Suppressor macrophage treated with lipopolysaccharide for 4 hours (primary cell): ENCODE measurements at places on chromosomes 7 and 10.
A peak's percentile ranks its signal among the peaks of the same experiment; 100 is the strongest.

GRCh38 chr10:22252801-22253579, 35.2 kb upstream of the EBLN1 start:
- DNase-seq = peak; percentile 45

DNA sequence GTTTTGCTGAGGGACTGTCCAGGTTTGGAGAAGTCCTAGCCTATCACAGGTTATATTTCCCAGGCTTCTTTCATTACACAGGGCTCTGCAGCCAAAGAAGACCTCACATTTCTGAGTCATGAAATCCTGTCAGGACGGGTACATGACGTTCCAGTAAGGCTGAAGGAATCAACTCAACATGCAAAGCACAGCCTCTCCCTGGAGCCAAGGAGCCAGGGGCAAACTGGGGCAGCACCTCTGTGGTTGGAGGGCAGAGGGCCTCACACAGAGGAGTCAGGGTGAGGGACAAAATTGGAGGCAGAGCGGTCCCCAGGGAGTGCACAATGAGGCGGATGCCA, 116.3 kb upstream of the GDF10 start:
- no peak for DNase-seq

- DNase-seq = no peak
Measured at GRCh38 chr10:131621784-131622624, 278.8 kb upstream of the PPP2R2D start.

- DNase-seq = no peak
Measured at GRCh38 chr7:91880016-91880412, 488 bp downstream of the MTERF1 start.

- DNase-seq = no peak
Measured at GRCh38 chr10:2541176-2541575, 526.2 kb upstream of the PFKP start.

DNA sequence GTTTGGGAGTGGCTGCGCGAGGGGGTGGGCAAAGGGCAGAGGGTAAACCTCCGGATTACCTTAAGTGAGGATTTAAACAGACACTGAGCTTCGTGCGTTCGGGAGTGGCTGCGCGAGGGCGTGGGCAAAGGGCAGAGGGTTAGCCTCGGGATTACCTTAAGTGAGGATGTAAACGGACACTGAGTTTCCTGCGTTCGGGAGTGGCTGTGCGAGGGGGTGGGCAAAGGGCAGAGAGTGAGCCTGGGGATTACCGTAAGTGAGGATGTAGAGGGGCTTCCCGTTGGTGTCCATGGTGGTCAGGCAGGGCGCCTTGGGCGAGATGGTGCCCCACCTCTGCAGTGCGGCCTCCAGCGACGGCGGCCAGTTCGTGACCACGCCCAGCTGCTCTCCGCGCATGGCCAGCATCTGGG, 275.8 kb downstream of the DIP2C start:
- DNase-seq = no peak

DNA sequence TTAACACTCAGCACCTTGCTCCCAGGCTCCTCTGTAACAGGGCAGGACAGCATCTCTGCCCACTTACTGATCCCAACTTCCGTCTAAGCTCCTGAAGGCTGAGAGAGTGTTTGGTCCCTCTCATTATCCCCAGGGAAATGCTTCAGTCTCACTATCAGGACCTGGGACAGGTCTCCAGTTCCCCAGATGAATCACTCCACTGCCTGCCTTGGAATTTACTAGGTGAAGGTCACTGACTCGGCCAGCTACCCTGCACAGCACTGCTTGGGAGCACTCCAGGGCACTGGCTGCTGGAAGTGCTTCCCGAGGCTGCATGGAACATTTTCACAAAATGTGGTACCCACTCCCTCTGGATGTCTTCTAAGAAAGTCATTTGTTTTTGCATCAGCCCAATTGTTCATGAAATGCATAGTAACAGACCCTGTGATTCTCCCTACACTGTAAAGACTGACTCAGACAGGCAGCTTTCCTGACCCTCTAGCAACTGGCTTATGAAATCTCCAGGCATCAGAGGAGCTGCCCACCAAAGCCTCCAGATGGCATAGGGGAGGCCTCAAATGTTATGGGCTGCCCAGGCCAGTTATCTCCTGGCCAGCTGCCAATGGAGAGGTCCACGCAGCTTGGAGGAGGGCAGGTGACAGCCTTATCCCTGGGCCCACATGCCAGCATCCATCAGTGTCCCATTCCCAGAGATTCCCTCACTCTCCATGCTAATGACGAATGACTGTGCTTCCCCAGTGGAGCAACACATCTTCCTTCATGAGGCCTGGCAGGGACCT, 89.1 kb downstream of the GFRA1 start:
- no peak for DNase-seq

DNA sequence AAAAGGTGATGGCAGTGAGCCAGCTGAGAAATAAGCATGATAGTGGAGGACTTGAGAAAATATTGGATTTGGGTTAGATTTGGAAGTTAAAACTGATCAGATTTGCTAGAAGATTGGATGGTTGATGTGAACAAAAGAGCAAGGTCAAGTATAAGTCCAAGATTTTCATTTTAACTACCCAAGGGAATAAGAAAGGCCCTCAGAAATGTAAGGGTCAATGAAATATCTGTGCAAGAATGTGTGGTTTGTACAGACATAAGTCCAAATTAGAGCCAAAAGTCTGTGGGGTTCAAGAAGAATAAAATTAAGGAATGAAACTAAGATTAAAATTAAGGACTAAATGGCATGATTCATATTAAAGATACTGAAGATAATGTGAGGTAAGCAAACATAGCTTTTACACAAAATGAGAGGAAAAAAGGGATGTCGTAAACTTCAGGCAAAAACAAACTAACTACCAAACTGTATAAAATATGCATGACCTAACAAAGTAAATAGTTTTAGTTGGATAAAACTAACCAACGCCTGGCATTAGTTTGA, 78.4 kb upstream of the CACNA2D1 start:
- no peak for DNase-seq

- peak; percentile 76 for DNase-seq
Measured at GRCh38 chr10:29409241-29410054, 120.6 kb downstream of the LYZL1 start.

GRCh38 chr10:13049774-13050420, 48.4 kb upstream of the CCDC3 start:
- no peak for DNase-seq

GRCh38 chr7:17134786-17135185, 163.7 kb upstream of the AHR start:
- no peak for DNase-seq
